Regular cardiac myocyte (primary cell): ENCODE measurements at places on chromosomes 2 and 18. TPM values are rescaled to one million over a fixed set of nuclear protein-coding genes. Genes with fewer than 3 reads are reported as not detected.

Gene NEU2
- total RNA-seq, result not detected in 2 replicates

Gene SSB
- 106 and 172 TPM in 2 replicates for total RNA-seq

Gene SRBD1
- total RNA-seq, result 20.1 and 25.9 TPM in 2 replicates

Gene GYPC
- total RNA-seq, result 43.7 and 63.7 TPM in 2 replicates

Gene POTEI
- total RNA-seq, result under 0.01 TPM in 1 of 2 replicates, not detected in the other

Gene UGT1A3
- total RNA-seq, result not detected in 2 replicates

Gene ITGB6
- 0.19 and 0.28 TPM in 2 replicates for total RNA-seq

Gene LOXHD1
- total RNA-seq, result not detected in 2 replicates

Gene RNF125
- under 0.01 and 0.28 TPM in 2 replicates for total RNA-seq

Gene ACKR3
- total RNA-seq, result 0.58 and 5.4 TPM in 2 replicates

Gene NEU4
- 0.19 and 0.28 TPM in 2 replicates for total RNA-seq

Gene CXCR1
- not detected in 2 replicates for total RNA-seq

Gene PJVK
- 0.77 and 1.7 TPM in 2 replicates for total RNA-seq

Gene SPTBN1
- 456 and 469 TPM in 2 replicates for total RNA-seq

Gene TPRKB
- 21.4 and 45.4 TPM in 2 replicates for total RNA-seq

Gene MDH1
- 188 and 206 TPM in 2 replicates for total RNA-seq

Gene SKA1
- total RNA-seq, result 2.8 and 19.6 TPM in 2 replicates
